ENCODE measurements at places on chromosomes 6 and 20.

- no peak for DNase-seq
- H3K4me3 ChIP-seq, result no peak overlapping the region
- peaks cover 8% of the 10 kb centered on the region for H3K4me1 ChIP-seq
- peaks cover 26% of the 10 kb centered on the region for H3K27me3 ChIP-seq
- H3K27ac ChIP-seq, result no peak overlapping the region
These were observed 16.2 kb upstream of the IYD start for GRCh38 chr6:150352321-150353296.

GRCh38 chr6:166394036-166394892, 11.5 kb upstream of the MPC1 start:
- H3K27me3 ChIP-seq, result peaks cover 34% of the 10 kb centered on the region
- no peaks in the 10 kb centered on the region for H3K4me1 ChIP-seq
- H3K27ac ChIP-seq, result no peak overlapping the region
- DNase-seq, result no peak
- H3K4me3 ChIP-seq, result no peak overlapping the region

DNA sequence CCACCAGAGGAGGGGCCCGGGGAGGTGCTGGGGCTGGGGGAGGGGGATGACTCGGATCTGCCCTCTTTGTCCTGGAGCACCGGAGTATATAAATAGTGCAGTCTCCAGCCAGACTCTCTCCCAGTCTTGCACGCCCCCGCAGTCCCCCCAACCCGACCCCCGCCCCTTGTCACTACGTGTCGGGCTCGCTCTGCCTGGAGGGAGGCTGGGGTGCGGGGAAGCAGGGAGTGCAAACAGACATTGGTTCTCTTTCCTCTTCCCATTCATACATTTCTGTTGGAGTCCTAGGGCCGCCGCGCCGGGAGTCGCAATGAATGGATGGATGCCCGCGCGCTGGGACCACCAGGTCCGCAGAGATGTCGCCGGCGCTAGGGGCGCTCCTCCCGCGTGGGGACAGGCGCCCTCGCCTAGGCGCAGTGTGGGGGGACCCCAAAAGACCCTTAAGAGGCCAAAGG, 179.3 kb downstream of the TBXT start:
- H3K27ac ChIP-seq, result no peak overlapping the region
- H3K4me3 ChIP-seq, result no peak overlapping the region
- H3K27me3 ChIP-seq, result peaks cover 60% of the 10 kb centered on the region
- no peak for DNase-seq
- peaks cover 13% of the 10 kb centered on the region for H3K4me1 ChIP-seq
- H3K36me3 ChIP-seq, result no peaks in the 10 kb centered on the region

- no peak overlapping the region for H3K4me3 ChIP-seq
- H3K36me3 ChIP-seq, result peaks cover 15% of the 10 kb centered on the region
- H3K27ac ChIP-seq, result no peak overlapping the region
- H3K27me3 ChIP-seq, result peaks cover 16% of the 10 kb centered on the region
- H3K4me1 ChIP-seq, result no peaks in the 10 kb centered on the region
These were observed 21.4 kb downstream of the GSTA2 start for GRCh38 chr6:52741872-52742271.

- no peaks in the 10 kb centered on the region for H3K27me3 ChIP-seq
- H3K4me3 ChIP-seq, result no peak overlapping the region
- H3K36me3 ChIP-seq, result peaks cover 5% of the 10 kb centered on the region
- peaks cover 47% of the 10 kb centered on the region for H3K4me1 ChIP-seq
- DNase-seq, result no peak
These were observed 30.9 kb downstream of the STK35 start for GRCh38 chr20:2132461-2132901.

GRCh38 chr6:92715991-92716390, 703.4 kb downstream of the EPHA7 start:
- H3K27ac ChIP-seq, result no peak overlapping the region
- no peaks in the 10 kb centered on the region for H3K27me3 ChIP-seq
- no peak for DNase-seq
- H3K4me3 ChIP-seq, result no peak overlapping the region
- H3K36me3 ChIP-seq, result no peaks in the 10 kb centered on the region

- peak overlapping the region; percentile 96 for H3K4me3 ChIP-seq
- H3K36me3 ChIP-seq, result no peaks in the 10 kb centered on the region
- peaks cover 31% of the 10 kb centered on the region for H3K4me1 ChIP-seq
- DNase-seq, result peak; percentile 46
- H3K27ac ChIP-seq, result peak overlapping the region; percentile 33
- peaks cover 22% of the 10 kb centered on the region for H3K27me3 ChIP-seq
These were observed 409 bp upstream of the ATXN1 start for GRCh38 chr6:16761471-16762267.

DNA sequence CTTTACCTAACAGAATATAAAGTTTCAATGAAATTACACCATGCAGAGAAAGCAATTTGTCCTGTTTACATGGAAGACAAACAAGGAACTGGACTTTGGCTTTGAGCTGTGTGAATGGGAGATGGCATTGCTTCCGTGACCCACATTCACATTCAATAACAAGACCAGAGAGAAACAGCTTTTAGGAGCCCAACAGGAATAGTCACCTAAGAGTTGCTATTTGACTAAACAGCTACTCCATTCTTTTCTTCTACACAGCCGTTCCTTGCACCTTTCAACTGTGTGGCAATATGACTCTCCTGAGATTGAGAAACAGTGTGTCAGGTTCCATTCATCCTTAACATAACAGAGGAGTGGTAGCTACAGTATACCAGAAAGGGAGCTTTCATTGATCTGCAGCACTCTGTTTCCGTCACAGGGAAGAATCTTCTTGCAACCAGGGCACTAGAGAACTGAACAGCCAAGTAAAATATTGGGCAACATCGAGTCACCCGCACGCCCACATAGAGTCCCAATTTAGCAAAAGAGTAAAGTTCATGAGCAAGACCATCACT, 355.1 kb downstream of the HAO1 start:
- no peaks in the 10 kb centered on the region for H3K27me3 ChIP-seq
- H3K27ac ChIP-seq, result no peak overlapping the region
- H3K4me1 ChIP-seq, result no peaks in the 10 kb centered on the region
- H3K36me3 ChIP-seq, result no peaks in the 10 kb centered on the region
- DNase-seq, result no peak

DNA sequence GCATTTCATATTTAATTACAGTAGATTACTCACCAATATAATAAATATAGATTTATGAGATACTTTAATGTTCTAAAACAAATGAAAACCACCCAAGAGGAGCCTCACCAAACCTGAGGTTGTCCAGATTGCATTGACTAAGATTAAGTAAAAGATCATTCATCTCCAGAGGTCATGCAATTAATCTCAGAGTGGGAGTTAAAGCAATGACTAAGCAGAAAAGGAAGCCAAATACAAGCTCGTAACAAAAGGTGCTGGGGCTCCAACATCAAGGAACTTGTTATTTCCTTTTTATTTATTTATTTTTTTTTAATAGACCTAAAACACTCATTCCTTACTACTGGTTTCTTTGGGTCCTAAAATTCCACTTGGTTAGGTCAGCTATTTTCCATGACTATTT, 57.7 kb downstream of the RSPO3 start:
- H3K4me1 ChIP-seq, result no peaks in the 10 kb centered on the region
- H3K27me3 ChIP-seq, result peaks cover 12% of the 10 kb centered on the region
- H3K27ac ChIP-seq, result no peak overlapping the region
- H3K4me3 ChIP-seq, result no peak overlapping the region

GRCh38 chr6:148873154-148873553, 126.3 kb downstream of the UST start:
- no peaks in the 10 kb centered on the region for H3K27me3 ChIP-seq
- H3K27ac ChIP-seq, result no peak overlapping the region
- DNase-seq, result no peak
- H3K4me3 ChIP-seq, result no peak overlapping the region

GRCh38 chr6:87100216-87100615, 5.3 kb upstream of the CGA start:
- H3K4me1 ChIP-seq, result no peaks in the 10 kb centered on the region
- H3K36me3 ChIP-seq, result no peaks in the 10 kb centered on the region
- no peak for DNase-seq
- peaks cover 8% of the 10 kb centered on the region for H3K27me3 ChIP-seq

DNA sequence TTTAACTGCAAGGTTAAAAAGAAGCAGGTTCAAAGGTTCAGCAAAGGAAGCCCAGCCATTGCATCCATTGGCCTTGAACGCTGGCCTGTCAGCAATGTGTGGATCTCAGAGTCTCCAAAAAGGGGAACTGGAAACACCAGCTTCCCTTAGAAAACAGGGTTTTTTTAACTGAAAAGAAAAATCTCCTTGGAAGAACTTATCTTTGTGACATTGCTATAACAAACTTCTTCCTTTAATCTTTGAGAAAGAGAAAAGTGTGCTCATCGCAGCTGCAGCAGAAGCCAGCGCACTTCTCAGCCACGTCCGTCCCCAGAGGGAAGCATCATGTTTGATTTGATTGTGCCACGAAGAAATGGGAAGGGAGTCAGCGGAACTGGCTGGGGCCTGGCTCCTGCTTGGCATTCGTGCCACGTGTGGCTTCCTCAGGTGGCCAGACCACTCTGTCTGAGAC, 215.0 kb downstream of the SYNDIG1 start:
- H3K36me3 ChIP-seq, result no peaks in the 10 kb centered on the region
- no peaks in the 10 kb centered on the region for H3K27me3 ChIP-seq
- no peak for DNase-seq
- H3K27ac ChIP-seq, result no peak overlapping the region
- H3K4me1 ChIP-seq, result peaks cover 3% of the 10 kb centered on the region

- H3K27me3 ChIP-seq, result peaks cover 7% of the 10 kb centered on the region
- H3K36me3 ChIP-seq, result no peaks in the 10 kb centered on the region
- H3K4me3 ChIP-seq, result no peak overlapping the region
- H3K27ac ChIP-seq, result no peak overlapping the region
These were observed 24.4 kb downstream of the RRAGD start for GRCh38 chr6:89387516-89388201.

- H3K27ac ChIP-seq, result no peak overlapping the region
- no peak for DNase-seq
- no peaks in the 10 kb centered on the region for H3K36me3 ChIP-seq
These were observed 18.3 kb downstream of the PDE10A start for GRCh38 chr6:165644586-165645266.

GRCh38 chr20:24747881-24748595, 201.0 kb upstream of the CST7 start:
- no peak for DNase-seq
- H3K4me1 ChIP-seq, result no peaks in the 10 kb centered on the region
- no peak overlapping the region for H3K27ac ChIP-seq
- no peak overlapping the region for H3K4me3 ChIP-seq
- H3K36me3 ChIP-seq, result no peaks in the 10 kb centered on the region

DNA sequence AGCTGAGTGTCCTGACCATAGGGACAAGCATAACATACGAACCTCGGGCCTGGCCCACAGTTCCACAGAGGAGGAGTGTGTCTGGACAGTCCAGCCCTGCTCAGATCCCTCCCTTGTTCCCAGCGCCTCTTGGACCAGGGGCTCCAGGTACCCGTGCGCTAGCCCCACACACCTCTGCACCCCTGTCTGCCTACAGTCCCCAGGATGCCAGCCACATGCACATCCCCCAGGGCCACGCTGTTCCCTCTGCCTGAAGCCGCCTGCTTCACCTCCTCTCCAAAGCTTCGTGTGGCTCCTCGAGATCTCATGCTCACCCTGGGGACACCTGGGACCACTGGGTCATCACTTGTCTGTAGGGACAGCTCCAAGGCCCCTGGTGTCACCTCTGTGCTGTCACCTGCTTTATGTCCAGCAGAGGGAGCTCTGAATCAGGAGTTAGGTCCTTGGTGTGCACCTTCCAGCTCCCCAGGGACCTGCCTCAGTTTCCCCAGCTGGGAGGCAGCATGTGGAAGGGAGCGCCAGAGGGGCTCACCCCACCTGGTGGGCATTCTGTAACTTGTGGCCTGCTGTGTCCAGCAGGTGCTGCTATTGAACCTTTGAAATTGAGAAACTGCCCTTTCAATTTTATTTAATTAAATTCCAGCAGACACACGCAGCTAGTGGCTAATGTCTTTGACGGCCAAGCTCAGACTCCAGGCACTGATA, 7.3 kb upstream of the YTHDF1 start:
- H3K4me3 ChIP-seq, result no peak overlapping the region
- peak; percentile 20 for DNase-seq
- H3K4me1 ChIP-seq, result no peaks in the 10 kb centered on the region
- H3K36me3 ChIP-seq, result no peaks in the 10 kb centered on the region

GRCh38 chr6:5152460-5152859, 67.3 kb downstream of the PPP1R3G start:
- no peaks in the 10 kb centered on the region for H3K36me3 ChIP-seq
- H3K27ac ChIP-seq, result no peak overlapping the region
- H3K4me3 ChIP-seq, result no peak overlapping the region
- H3K27me3 ChIP-seq, result no peaks in the 10 kb centered on the region

- H3K27ac ChIP-seq, result peak overlapping the region; percentile 29
- DNase-seq, result no peak
- peaks cover 59% of the 10 kb centered on the region for H3K4me1 ChIP-seq
- no peaks in the 10 kb centered on the region for H3K36me3 ChIP-seq
- H3K27me3 ChIP-seq, result no peaks in the 10 kb centered on the region
- H3K4me3 ChIP-seq, result no peak overlapping the region
These were observed 48.7 kb downstream of the QKI start for GRCh38 chr6:163463180-163463579.

- H3K4me3 ChIP-seq, result no peak overlapping the region
- peaks cover 17% of the 10 kb centered on the region for H3K36me3 ChIP-seq
- peaks cover 16% of the 10 kb centered on the region for H3K4me1 ChIP-seq
- no peaks in the 10 kb centered on the region for H3K27me3 ChIP-seq
- H3K27ac ChIP-seq, result peak overlapping the region; percentile 67
- no peak for DNase-seq
These were observed 36.1 kb downstream of the CTNNBL1 start for GRCh38 chr20:37729909-37730308.

DNA sequence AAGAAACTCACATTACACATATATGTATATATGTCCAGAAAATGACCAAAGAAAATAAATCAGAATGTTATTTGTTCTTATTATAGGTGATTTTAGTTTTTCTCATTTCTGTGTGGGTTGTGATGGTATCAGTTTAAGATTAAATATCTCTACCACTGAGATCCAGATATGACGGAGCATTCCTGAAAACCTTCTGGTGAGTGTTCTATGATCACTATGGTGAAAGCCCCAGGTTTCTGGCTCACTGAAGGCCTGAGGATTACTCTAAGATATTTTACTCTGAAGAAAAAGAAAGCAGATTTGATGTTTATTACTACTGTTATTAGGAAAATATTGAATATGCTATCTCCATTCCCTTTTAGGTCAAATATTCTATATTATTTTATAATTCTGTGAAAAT, 62.8 kb upstream of the L3MBTL3 start:
- no peak for DNase-seq
- peaks cover 7% of the 10 kb centered on the region for H3K27me3 ChIP-seq
- no peaks in the 10 kb centered on the region for H3K4me1 ChIP-seq
- H3K27ac ChIP-seq, result no peak overlapping the region
